ENCODE measurements at places on chromosomes 7 and 10. TPM values are rescaled to one million over a fixed set of nuclear protein-coding genes. Genes with fewer than 3 reads are reported as not detected.

GRCh38 chr7:148104136-148104716 lies 486.3 kb upstream of the C7orf33 start:
- H3K4me3 ChIP-seq = no peak overlapping the region
- DNase-seq = no peak
- no peaks in the 10 kb centered on the region for H3K4me1 ChIP-seq

DNA sequence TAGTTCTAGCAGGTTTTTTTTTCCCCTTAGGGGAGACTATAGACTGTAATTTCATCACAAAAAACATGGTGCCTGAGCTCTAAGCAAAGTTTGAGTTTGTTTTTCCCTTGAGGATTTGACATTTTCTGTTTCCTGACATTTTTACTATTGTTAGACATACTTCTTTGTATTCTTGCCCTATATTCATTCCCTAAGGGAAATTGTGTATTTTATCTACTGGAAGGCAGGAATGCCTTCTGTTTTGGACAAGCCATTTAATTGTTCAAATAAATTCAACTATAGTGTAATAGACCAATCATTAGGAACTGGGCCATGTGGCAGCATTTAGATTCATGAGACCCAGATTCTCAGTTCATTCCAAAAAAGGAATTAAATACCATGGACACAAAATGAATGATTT lies 335.0 kb downstream of the EXOC4 start:
- DNase-seq = no peak
- no peak overlapping the region for H3K27ac ChIP-seq
- no peaks in the 10 kb centered on the region for H3K4me1 ChIP-seq
- H3K36me3 ChIP-seq = no peaks in the 10 kb centered on the region

DNA sequence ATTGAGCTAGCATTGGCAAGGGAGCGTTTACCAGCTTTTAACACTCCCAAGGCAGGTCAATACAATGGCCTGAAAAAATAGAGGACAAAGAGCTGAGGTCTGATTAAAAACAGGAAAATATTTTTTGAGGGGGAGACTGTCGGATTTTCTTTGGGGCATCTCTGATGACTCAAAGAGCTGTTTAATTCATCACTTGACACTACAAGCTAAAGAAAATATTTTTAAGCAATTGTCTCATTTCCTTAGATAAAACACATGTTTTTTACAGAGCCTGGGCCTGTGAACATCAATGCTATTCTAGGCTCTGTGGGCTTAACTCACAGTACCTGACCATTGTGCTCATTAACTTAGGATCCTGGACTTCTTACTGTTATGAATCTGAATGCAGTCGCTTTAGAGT lies 100.8 kb downstream of the NRP1 start:
- DNase-seq = no peak
- no peaks in the 10 kb centered on the region for H3K36me3 ChIP-seq
- no peak overlapping the region for H3K27ac ChIP-seq
- no peaks in the 10 kb centered on the region for H3K4me1 ChIP-seq
- no peak overlapping the region for H3K4me3 ChIP-seq

GRCh38 chr7:152105205-152105604 lies 79.7 kb downstream of the GALNT11 start:
- H3K4me1 ChIP-seq = no peaks in the 10 kb centered on the region
- no peak for DNase-seq
- H3K27me3 ChIP-seq = no peaks in the 10 kb centered on the region
- peaks cover 51% of the 10 kb centered on the region for H3K36me3 ChIP-seq

DNA sequence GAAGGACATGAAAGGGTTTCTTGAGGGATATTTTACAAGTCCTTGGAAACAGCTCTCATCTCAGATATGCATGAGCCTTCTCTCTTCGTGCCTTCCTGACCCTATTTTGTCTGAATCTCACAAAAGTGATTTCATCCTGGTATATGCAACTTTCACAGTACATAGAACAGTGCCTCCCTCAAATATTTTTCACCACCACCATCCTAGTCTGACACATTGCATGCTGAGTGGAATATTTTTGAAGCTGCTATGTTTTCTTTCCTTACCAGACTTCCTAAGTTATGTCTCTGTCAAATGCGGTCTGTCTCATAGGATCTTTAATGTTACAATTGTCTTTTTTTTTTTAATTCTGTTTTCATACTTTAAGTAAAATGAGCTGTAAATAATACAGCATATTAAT lies 673.3 kb upstream of the LRRN3 start:
- no peaks in the 10 kb centered on the region for H3K36me3 ChIP-seq
- H3K27me3 ChIP-seq = no peaks in the 10 kb centered on the region
- H3K4me3 ChIP-seq = no peak overlapping the region
- no peaks in the 10 kb centered on the region for H3K4me1 ChIP-seq
- DNase-seq = no peak
- no peak overlapping the region for H3K27ac ChIP-seq

DNA sequence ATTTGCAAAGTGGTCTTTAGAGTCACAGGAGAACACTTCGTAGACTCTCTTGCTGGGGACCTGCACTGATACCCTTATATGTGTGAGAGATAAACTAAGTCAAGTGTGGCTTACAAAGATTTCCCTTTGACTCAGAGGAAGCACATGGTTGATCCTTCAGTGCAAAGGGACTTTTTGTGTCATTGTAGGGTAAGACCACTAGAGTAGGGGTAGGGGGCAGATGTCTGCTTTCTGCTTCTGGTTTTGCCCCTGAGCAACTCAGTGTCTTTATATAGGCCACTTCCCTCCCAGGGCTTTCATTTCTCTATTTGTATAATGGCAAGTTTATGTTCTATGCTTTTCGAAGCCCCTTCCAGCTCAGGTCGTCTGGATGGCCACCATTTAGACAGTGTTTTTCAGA lies 281.7 kb downstream of the SORCS3 start:
- H3K27ac ChIP-seq = no peak overlapping the region
- H3K4me3 ChIP-seq = no peak overlapping the region
- no peak for DNase-seq
- no peaks in the 10 kb centered on the region for H3K36me3 ChIP-seq
- peaks cover 4% of the 10 kb centered on the region for H3K27me3 ChIP-seq
- H3K4me1 ChIP-seq = no peaks in the 10 kb centered on the region

- no peak for DNase-seq
- no peak overlapping the region for H3K27ac ChIP-seq
- H3K27me3 ChIP-seq = no peaks in the 10 kb centered on the region
- H3K4me3 ChIP-seq = no peak overlapping the region
- H3K36me3 ChIP-seq = no peaks in the 10 kb centered on the region
- peaks cover 28% of the 10 kb centered on the region for H3K4me1 ChIP-seq
Measured at GRCh38 chr10:49407151-49407550, 11.3 kb upstream of the DRGX start.

Gene LIPN
- not detected for total RNA-seq

Gene PRLHR
- total RNA-seq = 0.63 TPM

Gene ACBD5
- total RNA-seq = 12.7 TPM

Gene CYP2C19
- not detected for total RNA-seq

DNA sequence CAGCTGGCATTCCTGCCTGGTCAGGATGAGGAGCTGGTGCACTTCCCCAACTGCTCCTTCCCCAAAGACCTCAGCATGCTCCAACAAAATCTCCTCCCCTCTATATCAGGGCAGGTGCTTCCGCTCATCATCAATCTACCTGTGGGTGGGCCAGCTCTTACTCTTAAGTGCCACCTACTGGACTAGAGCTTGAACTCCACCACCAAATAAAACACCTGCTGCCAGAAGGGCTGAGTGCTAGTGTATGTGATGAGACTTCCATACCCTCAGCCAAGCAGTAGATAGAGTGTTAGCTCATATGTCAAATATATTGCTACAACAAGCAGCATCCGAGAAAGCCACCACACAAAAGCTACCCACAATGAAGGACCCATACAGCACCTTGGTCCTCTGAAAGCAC lies 264.3 kb downstream of the RNLS start:
- no peaks in the 10 kb centered on the region for H3K36me3 ChIP-seq
- H3K4me1 ChIP-seq = no peaks in the 10 kb centered on the region
- DNase-seq = no peak
- H3K27ac ChIP-seq = no peak overlapping the region
- no peak overlapping the region for H3K4me3 ChIP-seq

GRCh38 chr10:69766161-69766910 lies 35.4 kb upstream of the COL13A1 start:
- no peak overlapping the region for H3K27ac ChIP-seq
- no peaks in the 10 kb centered on the region for H3K27me3 ChIP-seq
- no peak for DNase-seq
- H3K36me3 ChIP-seq = no peaks in the 10 kb centered on the region
- no peaks in the 10 kb centered on the region for H3K4me1 ChIP-seq

Gene LRRN3
- total RNA-seq = not detected

GRCh38 chr10:7945034-7945433 lies 109.5 kb upstream of the GATA3 start:
- no peak overlapping the region for H3K4me3 ChIP-seq
- no peaks in the 10 kb centered on the region for H3K27me3 ChIP-seq
- no peak overlapping the region for H3K27ac ChIP-seq
- no peak for DNase-seq

Gene ST7
- total RNA-seq = 17.6 TPM

GRCh38 chr10:129280908-129281586 lies 186.0 kb upstream of the MGMT start:
- H3K36me3 ChIP-seq = no peaks in the 10 kb centered on the region
- H3K4me1 ChIP-seq = no peaks in the 10 kb centered on the region
- H3K27ac ChIP-seq = no peak overlapping the region
- H3K27me3 ChIP-seq = peaks cover 18% of the 10 kb centered on the region
- no peak overlapping the region for H3K4me3 ChIP-seq

Gene BET1
- 19.8 TPM for total RNA-seq

Gene KLF14
- 0.25 TPM for total RNA-seq

DNA sequence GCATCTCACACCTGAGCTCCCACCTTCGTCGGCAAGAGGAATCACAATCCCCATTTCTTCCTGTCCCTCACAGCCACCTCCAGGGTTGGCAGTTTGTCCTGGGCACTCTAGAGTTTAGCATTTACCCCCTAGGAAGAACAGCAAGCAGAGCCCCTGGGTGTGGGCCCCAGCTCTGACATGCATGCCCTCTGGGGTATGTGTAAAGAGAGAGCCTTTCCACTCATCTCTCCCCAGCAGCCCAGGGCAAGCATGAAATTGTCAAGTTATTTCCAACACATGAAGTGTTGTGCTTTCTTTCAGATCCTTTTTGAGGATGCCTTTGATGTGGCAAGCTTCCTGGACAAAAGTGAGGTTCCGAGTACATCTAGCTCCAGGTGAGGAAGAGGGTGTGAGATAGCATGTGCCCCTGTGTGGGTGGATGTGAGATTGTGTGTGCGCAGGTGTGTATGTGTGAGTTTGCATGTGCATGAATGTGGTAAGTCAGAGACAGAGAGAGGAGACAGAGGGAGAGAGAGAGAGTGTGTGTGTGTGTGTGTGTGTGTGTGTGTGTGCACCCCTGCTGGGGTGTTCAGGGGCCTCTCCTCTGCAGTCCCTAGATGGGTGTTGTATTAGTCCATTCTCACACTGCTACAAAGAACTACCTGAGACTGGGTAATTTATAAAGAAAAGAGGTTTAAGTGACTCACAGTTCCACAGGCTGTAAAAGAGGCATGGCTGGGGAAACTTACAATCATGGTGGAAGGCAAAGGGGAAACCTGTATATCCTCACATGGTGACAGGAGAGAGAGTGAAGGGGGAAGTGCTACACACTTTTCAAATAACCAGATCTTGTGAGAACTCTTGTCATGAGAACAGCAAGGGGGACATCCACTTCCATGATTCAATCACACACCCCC lies 18.1 kb downstream of the STRA8 start:
- H3K27me3 ChIP-seq = no peaks in the 10 kb centered on the region
- no peak for DNase-seq
- H3K4me1 ChIP-seq = no peaks in the 10 kb centered on the region
- no peak overlapping the region for H3K4me3 ChIP-seq

Gene SLC18A3
- total RNA-seq = not detected

DNA sequence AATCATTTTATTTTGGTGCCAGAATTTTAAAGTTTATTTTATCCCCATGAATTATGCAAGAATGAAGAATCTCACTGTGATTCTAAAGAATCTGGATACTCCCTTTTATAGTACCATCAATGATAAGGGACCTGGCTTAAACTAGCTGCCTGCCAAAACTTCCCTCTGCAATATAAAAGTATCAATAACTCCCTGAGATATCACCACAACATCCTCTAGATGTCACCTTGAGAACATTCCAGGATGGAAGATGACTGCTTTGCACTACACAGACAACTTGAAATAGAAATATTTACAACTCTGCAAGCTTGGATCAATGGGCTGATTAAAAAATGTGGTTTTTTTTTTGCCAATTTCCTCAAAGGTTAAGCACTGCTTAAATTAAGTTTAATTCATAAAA lies 142.1 kb downstream of the SLC25A13 start:
- DNase-seq = no peak
- H3K36me3 ChIP-seq = peaks cover 13% of the 10 kb centered on the region
- no peak overlapping the region for H3K27ac ChIP-seq
- no peaks in the 10 kb centered on the region for H3K4me1 ChIP-seq
- no peak overlapping the region for H3K4me3 ChIP-seq
- no peaks in the 10 kb centered on the region for H3K27me3 ChIP-seq

Gene FBH1
- 36.3 TPM for total RNA-seq

DNA sequence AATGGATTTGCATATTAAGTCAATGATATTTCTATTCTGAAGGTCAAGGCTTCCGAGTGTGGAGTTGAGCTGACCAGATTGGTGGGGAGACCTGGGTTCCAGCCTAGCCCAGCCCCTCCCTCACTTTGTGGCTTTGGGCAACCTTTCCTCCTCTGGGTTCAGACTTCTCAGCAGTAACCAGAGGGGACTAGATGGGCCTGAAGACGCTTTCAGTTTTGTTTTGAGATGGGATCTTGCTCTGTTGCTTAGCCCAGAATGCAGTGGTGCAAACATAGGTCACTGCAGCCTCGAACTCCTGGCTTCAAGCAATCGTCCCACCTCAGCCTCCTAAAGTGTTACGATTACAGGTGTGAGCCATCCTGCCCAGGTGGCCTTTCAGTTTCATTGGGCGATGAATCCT lies 68.1 kb upstream of the LEP start:
- H3K36me3 ChIP-seq = no peaks in the 10 kb centered on the region
- no peak overlapping the region for H3K4me3 ChIP-seq
- no peak overlapping the region for H3K27ac ChIP-seq
- H3K27me3 ChIP-seq = peaks cover 1% of the 10 kb centered on the region
- H3K4me1 ChIP-seq = no peaks in the 10 kb centered on the region
